ENCODE measurements at places on chromosomes 7 and 10.

- DNase-seq = no peak
Measured at GRCh38 chr7:105816266-105816843, 60.0 kb downstream of the ATXN7L1 start.

DNA sequence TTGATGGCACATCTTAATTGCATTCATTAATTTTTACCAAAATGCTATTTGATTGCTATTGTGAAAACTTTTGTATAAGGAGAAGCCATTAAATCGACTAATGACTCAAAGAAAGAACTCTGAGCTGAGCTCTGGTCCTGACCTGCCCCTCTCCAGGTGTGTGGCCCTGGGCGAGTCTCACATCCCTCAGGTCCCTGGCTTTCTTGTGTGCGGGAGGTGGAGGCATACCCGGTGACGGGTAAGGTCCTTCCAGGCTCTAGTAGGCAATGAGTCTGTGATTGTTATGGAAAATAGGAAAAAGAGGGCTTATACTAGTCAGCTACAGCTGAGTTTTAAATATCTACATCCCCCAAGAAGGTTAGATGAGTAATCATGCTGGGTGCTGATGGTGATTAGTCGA lies 248.1 kb downstream of the GATA3 start:
- DNase-seq = no peak

- no peak for DNase-seq
Measured at GRCh38 chr10:7333961-7334641, 76.7 kb downstream of the SFMBT2 start.

GRCh38 chr10:99534450-99534938 lies 1.8 kb downstream of the NKX2-3 start:
- DNase-seq = no peak

- no peak for DNase-seq
Measured at GRCh38 chr7:22074897-22075296, 129.2 kb upstream of the CDCA7L start.

GRCh38 chr7:140519007-140519399 lies 39.7 kb upstream of the MKRN1 start:
- no peak for DNase-seq

- no peak for DNase-seq
Measured at GRCh38 chr7:105011831-105012502, 2.0 kb upstream of the KMT2E start.

GRCh38 chr7:1140476-1141104 lies 19.4 kb downstream of the ZFAND2A start:
- DNase-seq = no peak

DNA sequence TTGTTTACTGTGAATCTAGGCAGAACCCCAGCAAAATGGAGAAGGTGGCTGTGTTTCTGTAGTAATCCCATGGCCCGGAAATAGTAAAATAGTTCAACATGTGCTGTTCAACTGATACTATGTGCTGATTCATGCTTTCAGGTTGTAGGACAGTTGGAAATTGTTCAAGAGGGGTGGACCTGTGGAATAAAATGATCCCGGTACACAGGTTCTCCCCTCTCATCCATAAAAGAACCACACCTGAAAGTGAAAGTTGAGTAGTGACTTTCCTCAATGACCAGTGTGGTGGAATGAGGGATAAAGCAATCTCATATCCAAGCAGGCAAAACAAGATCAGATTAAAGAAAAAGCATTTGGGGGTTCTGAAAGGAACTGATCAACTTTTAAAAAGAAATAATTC lies 177.1 kb downstream of the POU6F2 start:
- no peak for DNase-seq

DNA sequence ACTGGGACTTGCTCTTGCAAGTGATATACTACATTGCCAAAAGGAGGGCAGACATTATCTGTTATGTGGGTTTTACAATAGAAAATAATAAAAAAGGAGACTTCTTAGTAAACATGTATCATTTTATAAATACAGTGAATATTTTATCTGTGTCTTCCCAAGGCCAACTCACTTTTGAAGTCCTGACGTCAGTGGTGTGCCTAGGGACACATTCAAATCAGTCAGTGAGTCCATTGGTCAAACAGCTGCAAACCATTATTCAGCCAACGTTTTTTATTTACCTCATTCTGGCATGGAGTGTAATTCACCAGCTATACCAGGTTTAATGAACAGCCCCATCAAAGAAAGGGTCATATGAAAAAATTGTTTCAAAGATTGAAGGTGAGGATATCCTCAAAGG lies 263.7 kb downstream of the IPMK start:
- DNase-seq = no peak

DNA sequence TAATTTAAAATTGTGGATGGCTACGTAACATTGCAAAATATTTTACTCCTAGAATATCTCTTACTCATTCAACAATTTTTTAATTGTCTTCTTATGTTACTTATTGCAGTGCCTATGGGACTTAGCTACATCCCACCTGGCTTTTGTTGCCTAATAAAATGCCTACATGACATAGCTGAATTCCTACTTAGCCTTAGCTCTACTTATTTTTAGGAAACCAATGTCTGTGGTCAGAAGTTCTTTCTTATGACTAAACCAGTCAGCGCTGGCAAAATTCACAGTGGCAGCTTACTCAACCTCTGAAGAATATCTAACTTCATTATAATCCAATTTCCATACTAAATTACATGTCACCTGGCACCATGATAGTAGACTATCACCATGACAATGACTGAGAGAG lies 1612.4 kb upstream of the LRRTM3 start:
- DNase-seq = no peak

DNA sequence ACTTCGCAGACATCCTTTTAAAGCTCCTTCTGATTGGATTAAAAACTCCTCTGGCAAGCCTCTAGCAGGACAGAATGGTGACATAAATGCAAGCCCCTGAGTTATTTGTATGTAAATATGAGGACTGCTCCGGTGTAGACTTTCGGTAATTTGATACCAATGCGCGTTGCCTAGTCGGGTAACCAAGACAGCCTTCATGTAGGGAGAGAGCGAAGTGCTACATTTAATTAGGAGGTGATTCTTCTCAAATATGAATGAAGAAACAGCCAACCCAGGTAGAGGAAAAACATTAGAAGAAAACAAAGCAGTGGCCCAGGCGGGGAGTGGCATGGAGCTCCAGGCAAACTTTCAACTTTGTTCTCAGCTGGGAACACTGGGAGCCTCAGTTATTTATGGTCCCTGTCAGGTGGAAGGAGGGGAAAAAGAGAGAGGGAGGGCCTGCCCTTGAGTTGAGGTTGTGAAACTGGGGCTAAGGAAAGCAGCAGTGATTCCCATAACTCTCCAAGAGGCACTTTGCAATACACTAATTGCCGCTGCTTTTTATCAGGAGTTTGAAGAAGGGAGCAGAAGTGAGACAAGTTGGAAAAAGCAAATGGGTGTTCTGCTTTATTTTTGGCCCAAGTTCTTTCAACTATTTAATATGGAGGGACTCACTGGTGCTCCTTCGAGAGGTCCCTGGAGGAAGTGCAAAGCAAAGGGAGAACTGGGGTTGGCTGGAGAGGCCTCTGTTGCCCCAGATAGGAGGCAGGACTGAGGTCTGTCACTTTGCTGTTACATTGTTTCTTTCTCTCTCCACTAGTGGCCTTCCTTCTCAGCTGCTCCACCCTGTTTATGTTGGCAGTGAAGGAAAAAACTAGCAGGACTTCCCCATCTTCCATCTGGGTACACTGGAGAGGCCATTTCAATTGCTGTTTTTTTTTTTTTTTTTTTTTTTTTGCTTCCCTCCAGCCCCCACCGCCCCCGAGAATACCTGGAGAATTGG lies 234.6 kb upstream of the CCDC6 start:
- no peak for DNase-seq

- DNase-seq = no peak
Measured at GRCh38 chr10:7520507-7521485, 110.0 kb upstream of the SFMBT2 start.

- DNase-seq = peak; percentile 30
Measured at GRCh38 chr7:111752022-111752582, 189.8 kb upstream of the IMMP2L start.

- no peak for DNase-seq
Measured at GRCh38 chr10:71084818-71085126, 127.6 kb upstream of the UNC5B start.

DNA sequence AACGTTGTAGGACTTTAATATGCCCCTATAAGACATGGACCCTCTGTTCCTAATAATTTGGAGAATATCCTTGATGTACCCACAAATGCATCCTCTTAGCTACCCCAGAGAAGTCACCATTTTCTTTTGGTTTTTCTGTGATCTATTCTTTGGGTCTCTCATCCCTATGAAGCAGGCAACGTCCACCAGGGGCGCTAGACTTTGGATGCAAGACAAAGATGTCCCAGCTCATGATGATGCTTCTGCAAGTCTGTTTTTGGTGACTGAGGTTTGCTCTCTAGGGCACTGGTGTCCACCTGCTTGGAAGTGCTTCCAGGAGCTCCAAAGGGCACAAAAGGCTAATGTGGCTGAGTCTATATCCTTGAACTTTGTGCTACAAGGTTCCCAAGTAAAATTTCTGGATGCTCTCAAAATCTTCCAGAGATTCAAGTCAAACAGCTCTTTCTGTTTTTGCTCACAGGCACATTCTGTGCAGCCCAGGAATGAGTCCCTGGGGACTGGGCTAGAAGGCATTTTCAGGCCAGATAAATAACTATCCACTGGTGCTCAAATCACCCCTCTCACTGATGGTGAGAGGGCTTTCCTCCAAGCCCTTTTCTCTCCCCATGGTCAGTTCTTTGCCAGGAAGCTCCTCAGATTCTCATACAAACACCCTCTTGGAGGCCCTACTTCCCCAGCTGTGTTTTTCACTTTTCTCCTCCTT lies 166.4 kb downstream of the C7orf25 start:
- DNase-seq = peak; percentile 4

- DNase-seq = no peak
Measured at GRCh38 chr10:33271969-33272583, 62.4 kb downstream of the NRP1 start.

- no peak for DNase-seq
Measured at GRCh38 chr10:61285749-61286148, 167.4 kb downstream of the TMEM26 start.

DNA sequence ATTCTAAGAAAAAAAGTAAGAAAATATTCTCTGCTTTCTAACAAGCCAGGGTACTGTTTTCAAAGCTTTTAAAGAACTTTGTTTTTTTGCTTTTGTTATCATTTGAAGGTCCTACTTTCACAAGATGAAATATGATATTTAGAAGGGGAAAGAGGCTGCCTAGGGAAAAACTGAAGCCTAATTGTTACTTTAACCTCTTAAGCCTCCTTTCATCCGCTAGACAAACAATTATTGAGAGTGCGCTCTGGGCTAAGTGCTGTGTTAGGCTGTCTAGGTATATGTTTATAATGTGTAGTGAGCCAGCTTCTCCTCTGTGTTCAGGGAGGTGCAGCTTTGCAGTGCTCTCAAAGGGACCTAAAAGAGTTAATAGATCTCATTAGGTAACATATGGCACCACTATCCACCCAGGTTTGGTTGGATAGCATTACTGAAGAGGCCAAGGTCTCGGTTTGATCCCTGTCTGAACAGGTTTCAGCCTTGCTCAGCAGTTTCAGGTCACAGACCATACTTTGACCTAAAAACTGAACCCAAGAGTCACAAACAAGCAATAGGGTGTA lies 17.9 kb downstream of the PDK4 start:
- DNase-seq = no peak

GRCh38 chr7:120680985-120681384 lies 177.0 kb downstream of the TSPAN12 start:
- no peak for DNase-seq

GRCh38 chr7:29102558-29103151 lies 43.7 kb downstream of the CPVL start:
- no peak for DNase-seq

- DNase-seq = no peak
Measured at GRCh38 chr10:51602326-51602725, 97.1 kb downstream of the CSTF2T start.

- no peak for DNase-seq
Measured at GRCh38 chr10:108436096-108436495, 1271.6 kb upstream of the SORCS1 start.

- DNase-seq = no peak
Measured at GRCh38 chr10:16910793-16911164, 93.6 kb upstream of the RSU1 start.

GRCh38 chr10:126439942-126440341 lies 51.7 kb upstream of the ADAM12 start:
- no peak for DNase-seq

DNA sequence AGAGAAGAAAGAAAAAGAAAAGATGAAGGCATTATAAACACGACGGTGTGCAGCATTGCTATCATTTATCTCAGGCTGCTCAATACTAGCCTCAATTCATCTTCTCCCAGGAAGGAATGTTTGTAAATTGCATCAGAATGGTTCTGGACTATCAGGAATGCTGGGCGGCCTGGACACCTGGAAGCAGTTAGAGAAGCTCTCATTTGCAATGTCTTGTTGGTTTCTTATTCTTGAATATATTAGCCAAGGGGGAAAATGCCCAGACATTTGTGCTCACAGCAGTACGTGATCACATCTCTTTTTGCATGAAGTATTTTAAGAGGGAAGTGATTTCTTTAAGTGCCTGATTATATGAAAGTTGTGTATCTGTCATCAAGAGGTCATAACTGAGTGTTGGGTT lies 85.6 kb upstream of the IMMP2L start:
- DNase-seq = no peak

DNA sequence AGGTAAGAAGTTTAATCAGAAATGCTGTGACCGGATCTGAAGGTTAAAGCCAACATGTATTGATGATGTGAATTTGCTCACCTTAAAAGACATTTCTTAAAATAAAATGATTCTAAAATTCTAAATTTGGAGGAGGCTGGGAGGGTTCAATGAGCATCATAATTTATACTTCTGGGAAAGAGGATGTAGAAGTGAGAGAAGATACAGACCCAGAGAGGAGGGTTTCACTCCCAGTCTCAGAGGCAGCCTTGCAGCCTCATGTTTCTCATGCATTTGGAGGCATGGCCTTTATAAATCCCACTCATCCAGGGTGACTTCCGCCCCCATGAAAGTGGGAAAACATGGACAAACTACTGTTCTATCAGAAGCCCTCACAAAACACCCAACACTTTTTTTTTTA lies 305.6 kb upstream of the PITRM1 start:
- no peak for DNase-seq

GRCh38 chr10:95814011-95814727 lies 58.2 kb downstream of the ENTPD1 start:
- DNase-seq = no peak

DNA sequence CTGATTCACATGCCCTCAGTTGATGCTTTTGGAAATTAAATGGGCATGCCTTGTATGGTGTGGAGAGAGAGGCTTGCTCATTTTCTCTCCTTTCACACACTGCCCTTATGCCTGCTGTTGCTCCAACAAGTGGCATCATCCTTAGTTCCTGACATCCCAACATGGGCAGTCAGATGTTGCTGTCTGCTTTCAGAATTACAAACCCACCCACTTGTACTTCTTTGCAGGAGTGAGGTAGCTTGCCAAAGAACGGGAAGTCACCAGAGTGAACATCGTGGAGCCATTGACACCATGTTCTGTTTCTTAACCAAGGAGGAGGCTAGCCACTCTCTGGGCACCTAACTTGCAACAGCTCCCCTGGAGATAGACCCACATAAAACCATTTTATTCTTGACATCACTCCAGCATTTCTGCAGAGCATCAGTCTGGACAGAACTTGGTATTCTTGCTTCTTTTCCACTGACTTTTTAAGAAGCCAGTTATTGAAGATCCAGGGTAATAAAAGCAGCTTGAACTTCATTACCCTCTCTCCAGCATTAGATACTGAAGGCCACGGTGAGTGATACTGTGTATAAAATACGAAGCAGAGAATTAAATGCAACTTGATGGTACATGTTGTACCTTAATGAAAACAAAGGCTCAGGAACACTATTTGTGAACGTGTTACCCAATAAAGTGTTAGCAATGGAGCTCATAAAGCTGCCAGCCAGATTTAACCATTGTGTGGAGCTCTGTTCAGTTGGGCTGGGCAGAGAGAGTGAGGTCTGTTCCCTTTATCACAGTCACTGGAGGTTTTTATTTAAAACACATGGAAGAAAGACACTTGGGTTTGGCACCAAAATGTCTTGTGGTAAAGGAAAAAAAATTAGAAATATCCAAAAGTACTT lies 195.8 kb upstream of the HABP2 start:
- DNase-seq = no peak
